ENCODE measurements at places on chromosomes 16 and 17.

DNA sequence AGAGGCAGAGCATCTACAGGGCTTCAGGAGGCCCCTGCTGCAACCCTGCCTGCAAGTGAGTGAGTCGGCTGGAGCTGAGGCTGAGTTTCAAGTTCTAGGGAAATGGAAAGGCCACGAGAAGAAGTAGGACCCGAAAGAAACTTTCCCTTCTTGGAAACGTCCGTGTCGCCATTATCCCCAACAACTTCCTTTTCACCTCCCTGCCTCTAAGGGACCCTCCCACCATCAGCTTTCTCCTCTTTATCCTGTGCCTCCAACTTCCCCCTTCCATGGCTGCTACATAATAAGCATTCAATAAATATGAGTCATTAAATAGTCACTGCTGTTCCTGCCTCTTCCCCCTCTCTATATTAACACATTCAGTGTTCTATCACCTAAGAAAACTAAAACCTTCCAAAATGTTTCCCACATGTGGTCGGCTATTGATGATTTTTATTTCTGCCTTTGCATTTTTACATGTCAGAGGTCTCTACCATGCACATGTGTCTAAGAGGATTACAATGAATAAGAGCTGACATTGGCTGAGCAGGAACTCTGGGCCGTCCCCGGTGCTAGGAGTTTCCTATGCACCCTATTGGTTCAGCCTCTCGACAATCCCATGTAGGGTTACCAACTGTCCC, 115.9 kb upstream of the TNRC6C start:
- peak; percentile 24 for DNase-seq

DNA sequence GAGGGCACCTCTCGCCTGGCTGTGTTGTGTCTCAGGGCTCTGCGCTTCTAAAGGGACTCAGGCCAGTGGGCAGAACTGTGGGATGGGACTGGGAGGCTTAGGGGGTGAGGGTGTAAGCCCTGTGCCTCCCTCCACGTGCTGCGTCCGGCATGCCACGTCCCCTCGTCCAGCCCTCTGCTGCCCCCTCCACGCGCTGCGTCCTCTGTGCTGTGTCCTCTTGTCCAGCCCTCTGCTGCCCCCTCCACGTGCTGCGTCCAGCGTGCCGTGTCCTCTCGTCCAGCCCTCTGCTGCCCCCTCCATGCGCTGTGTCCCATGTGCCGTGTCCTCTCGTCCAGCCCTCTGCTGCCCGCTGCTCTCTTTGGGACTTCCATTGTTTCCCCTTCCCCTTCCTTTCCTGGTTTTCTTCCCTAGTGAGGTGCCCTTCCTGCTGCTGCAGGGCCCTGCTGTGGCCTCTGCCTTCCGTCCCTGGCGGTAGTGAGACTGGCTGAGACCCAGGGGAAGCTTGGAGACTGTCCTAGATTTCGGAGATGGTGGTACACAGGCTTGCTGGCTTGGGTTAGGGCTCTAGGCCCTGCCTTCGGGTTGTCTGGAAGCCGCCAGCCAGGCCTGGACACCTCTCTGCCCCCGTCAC, 6.4 kb upstream of the ZNF750 start:
- peak; percentile 29 for DNase-seq

DNA sequence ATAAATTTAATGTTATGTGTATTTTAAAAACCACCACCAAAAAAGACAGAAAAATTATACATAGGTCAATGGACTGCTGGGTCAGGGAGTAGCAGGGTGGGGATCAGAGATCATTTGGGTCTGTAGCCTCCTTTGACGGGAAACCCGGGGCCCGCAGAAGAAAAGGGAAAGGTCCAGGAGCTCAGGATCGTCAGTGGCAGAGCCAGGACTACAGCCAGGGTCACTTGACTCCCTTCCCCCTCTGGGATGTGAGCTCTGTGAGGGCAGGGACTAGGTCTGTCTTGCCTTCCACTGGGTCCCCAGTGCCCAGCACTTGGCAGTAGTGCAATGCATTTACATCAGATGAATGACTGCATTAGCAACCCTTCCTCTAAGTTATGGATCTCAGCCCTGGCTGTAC, 62.1 kb downstream of the TOM1L2 start:
- no peak for DNase-seq

GRCh38 chr16:2490190-2491105, 15.5 kb downstream of the TBC1D24 start:
- DNase-seq: no peak

- DNase-seq: no peak
These were observed 12.7 kb downstream of the ENDOV start for GRCh38 chr17:80427366-80428282.

- DNase-seq: peak; percentile 85
These were observed 9.1 kb upstream of the COL1A1 start for GRCh38 chr17:50210240-50211225.

- no peak for DNase-seq
These were observed 282.2 kb downstream of the MAF start for GRCh38 chr16:79318143-79318899.

- no peak for DNase-seq
These were observed 12.8 kb downstream of the RECQL5 start for GRCh38 chr17:75654176-75654575.
